ENCODE measurements at places on chromosomes 5 and 9.
A peak's percentile ranks its signal among the peaks of the same experiment; 100 is the strongest.

DNA sequence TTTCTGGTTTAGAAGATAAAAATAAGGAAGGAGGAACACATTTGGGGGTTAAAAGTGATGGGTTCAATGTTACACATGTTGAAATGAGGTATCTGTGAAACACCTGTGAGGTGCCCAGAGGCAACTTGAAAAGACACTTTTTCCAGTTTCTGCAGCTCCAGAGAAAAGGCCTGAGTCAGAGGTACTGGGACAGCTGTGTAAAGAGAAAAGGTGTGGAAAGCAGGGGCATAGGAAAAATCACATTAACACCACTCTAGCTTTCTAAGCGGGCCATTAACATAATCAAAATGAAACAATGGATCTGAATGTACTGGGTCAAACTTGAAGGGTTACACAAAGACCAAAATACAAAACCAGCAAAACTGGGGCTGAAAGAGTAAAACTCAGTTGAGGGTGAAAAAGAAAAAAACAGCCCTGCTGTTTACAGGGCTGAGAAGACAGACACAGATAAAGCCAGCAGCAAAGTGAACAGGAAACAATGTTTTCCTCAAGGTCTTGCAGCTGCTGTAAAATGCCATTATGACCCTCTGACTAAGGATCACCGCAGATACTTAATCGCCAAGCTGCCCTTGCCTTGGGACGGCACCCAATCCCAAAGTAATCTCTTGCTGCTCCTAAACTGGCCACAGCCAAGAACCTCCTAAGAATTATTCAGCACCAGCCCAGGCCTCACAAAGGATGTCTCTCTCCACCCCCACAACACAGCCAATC lies 104.7 kb downstream of the DROSHA start:
- H3K36me3 ChIP-seq, result peaks cover 42% of the 10 kb centered on the region
- H3K4me1 ChIP-seq, result peaks cover 10% of the 10 kb centered on the region
- no peak overlapping the region for H3K4me3 ChIP-seq

- H3K27ac ChIP-seq, result no peak overlapping the region
- no peaks in the 10 kb centered on the region for H3K27me3 ChIP-seq
- no peak for DNase-seq
- H3K4me1 ChIP-seq, result no peaks in the 10 kb centered on the region
- no peaks in the 10 kb centered on the region for H3K36me3 ChIP-seq
These were observed 41.2 kb downstream of the FYB1 start for GRCh38 chr5:39178171-39178570.

GRCh38 chr9:20312732-20313131 lies 309.6 kb downstream of the MLLT3 start:
- H3K27me3 ChIP-seq, result no peaks in the 10 kb centered on the region
- no peak overlapping the region for H3K4me3 ChIP-seq
- H3K4me1 ChIP-seq, result peaks cover 3% of the 10 kb centered on the region
- no peak for DNase-seq

DNA sequence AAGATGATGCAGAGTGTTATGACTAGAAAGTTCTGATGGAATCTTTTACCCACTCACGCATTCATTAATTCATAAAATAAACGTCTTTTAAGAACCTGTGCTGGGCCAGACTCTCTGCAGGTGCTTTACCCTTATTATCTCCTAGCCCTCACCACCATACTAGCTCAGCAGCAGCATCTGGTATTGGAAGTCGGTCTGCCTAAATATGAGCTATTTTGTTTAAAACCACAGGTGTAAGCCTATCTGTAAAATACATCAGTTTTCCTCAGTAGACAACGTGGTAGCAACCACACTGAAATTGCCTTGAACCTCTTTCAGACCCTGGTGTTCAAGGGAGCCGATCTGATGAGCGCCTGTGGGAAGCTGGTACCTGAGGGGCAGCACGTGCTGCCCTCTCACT lies 69.4 kb downstream of the PPIC start:
- no peak overlapping the region for H3K27ac ChIP-seq
- no peaks in the 10 kb centered on the region for H3K36me3 ChIP-seq
- no peak for DNase-seq
- no peak overlapping the region for H3K4me3 ChIP-seq
- H3K27me3 ChIP-seq, result no peaks in the 10 kb centered on the region

- H3K36me3 ChIP-seq, result no peaks in the 10 kb centered on the region
- DNase-seq, result no peak
- H3K4me3 ChIP-seq, result no peak overlapping the region
These were observed 8.3 kb upstream of the SEPTIN8 start for GRCh38 chr5:132785365-132785764.

GRCh38 chr5:30450153-30450552 lies 743.3 kb upstream of the CDH6 start:
- no peak for DNase-seq
- no peaks in the 10 kb centered on the region for H3K4me1 ChIP-seq
- H3K27ac ChIP-seq, result no peak overlapping the region
- no peaks in the 10 kb centered on the region for H3K36me3 ChIP-seq
- no peak overlapping the region for H3K4me3 ChIP-seq
- H3K27me3 ChIP-seq, result no peaks in the 10 kb centered on the region

- no peak for DNase-seq
- H3K4me3 ChIP-seq, result no peak overlapping the region
- H3K27ac ChIP-seq, result no peak overlapping the region
- H3K36me3 ChIP-seq, result peaks cover 6% of the 10 kb centered on the region
- no peaks in the 10 kb centered on the region for H3K4me1 ChIP-seq
These were observed 54.7 kb downstream of the ANXA2R start for GRCh38 chr5:42985129-42986037.

- no peak overlapping the region for H3K27ac ChIP-seq
- H3K27me3 ChIP-seq, result no peaks in the 10 kb centered on the region
- H3K36me3 ChIP-seq, result peaks cover 12% of the 10 kb centered on the region
- peaks cover 7% of the 10 kb centered on the region for H3K4me1 ChIP-seq
- DNase-seq, result peak; percentile 42
These were observed 60.3 kb downstream of the SNX30 start for GRCh38 chr9:112810696-112811490.

- no peaks in the 10 kb centered on the region for H3K36me3 ChIP-seq
- no peak overlapping the region for H3K4me3 ChIP-seq
- no peaks in the 10 kb centered on the region for H3K4me1 ChIP-seq
These were observed 106.0 kb downstream of the ARRDC3 start for GRCh38 chr5:91277093-91277626.

GRCh38 chr9:68427216-68427977 lies 71.0 kb downstream of the PGM5 start:
- DNase-seq, result no peak
- no peak overlapping the region for H3K27ac ChIP-seq
- H3K27me3 ChIP-seq, result 0 out of 2 replicates have a peak, but pooled peaks cover 2% of the 10 kb centered on the region
- H3K36me3 ChIP-seq, result no peaks in the 10 kb centered on the region
- no peak overlapping the region for H3K4me3 ChIP-seq

- H3K27ac ChIP-seq, result no peak overlapping the region
- no peaks in the 10 kb centered on the region for H3K36me3 ChIP-seq
- no peak for DNase-seq
- no peaks in the 10 kb centered on the region for H3K27me3 ChIP-seq
These were observed 311.9 kb upstream of the PANK3 start for GRCh38 chr5:168890816-168891812.

Data from H9 (cell line).